ENCODE measurements at places on chromosomes 1 and 21. TPM values are rescaled to one million over a fixed set of nuclear protein-coding genes. Genes with fewer than 3 reads are reported as not detected.

ELF3 gene
- total RNA-seq = 150 TPM

NRDC gene
- 109 TPM for total RNA-seq

RALGPS2 gene
- total RNA-seq = 8.5 TPM

NOTCH2 gene
- 123 TPM for total RNA-seq

GRCh38 chr21:15077529-15078145 lies 12.8 kb upstream of the NRIP1 start:
- H3K4me3 ChIP-seq = no peak overlapping the region
- H3K36me3 ChIP-seq = no peaks in the 10 kb centered on the region
- H3K4me1 ChIP-seq = no peaks in the 10 kb centered on the region
- no peaks in the 10 kb centered on the region for H3K27me3 ChIP-seq
- H3K27ac ChIP-seq = no peak overlapping the region

- no peak overlapping the region for H3K27ac ChIP-seq
- H3K4me3 ChIP-seq = no peak overlapping the region
- H3K4me1 ChIP-seq = peaks cover 4% of the 10 kb centered on the region
- H3K36me3 ChIP-seq = peaks cover 37% of the 10 kb centered on the region
- no peaks in the 10 kb centered on the region for H3K27me3 ChIP-seq
Measured at GRCh38 chr1:37537378-37537777, 16.7 kb downstream of the SNIP1 start.

GRCh38 chr1:91397605-91398004 lies 7.0 kb downstream of the HFM1 start:
- no peak overlapping the region for H3K4me3 ChIP-seq
- H3K27me3 ChIP-seq = no peaks in the 10 kb centered on the region
- H3K4me1 ChIP-seq = no peaks in the 10 kb centered on the region
- H3K36me3 ChIP-seq = no peaks in the 10 kb centered on the region
- H3K27ac ChIP-seq = no peak overlapping the region
- DNase-seq = no peak

DNA sequence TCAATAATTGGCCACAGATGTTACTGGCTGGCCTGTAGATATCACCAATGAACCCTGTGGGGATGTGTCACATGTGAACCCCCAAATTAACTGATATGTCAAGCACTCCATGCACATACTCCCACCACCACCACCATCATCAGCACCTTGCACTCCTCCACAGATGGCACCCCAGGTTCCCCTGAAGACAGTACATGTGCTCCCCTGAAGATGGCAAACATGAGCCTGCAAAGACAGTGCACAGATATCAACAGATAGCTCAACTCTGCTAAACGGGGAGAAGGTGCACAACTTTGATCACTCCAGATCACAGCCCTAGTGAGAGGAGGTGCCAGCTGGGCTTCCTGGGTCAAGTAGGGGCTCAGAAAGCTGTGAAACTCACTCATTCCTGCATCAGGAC lies 74.4 kb downstream of the CLCA4 start:
- no peaks in the 10 kb centered on the region for H3K27me3 ChIP-seq
- H3K36me3 ChIP-seq = no peaks in the 10 kb centered on the region
- no peak overlapping the region for H3K27ac ChIP-seq
- H3K4me3 ChIP-seq = no peak overlapping the region
- no peaks in the 10 kb centered on the region for H3K4me1 ChIP-seq

DNA sequence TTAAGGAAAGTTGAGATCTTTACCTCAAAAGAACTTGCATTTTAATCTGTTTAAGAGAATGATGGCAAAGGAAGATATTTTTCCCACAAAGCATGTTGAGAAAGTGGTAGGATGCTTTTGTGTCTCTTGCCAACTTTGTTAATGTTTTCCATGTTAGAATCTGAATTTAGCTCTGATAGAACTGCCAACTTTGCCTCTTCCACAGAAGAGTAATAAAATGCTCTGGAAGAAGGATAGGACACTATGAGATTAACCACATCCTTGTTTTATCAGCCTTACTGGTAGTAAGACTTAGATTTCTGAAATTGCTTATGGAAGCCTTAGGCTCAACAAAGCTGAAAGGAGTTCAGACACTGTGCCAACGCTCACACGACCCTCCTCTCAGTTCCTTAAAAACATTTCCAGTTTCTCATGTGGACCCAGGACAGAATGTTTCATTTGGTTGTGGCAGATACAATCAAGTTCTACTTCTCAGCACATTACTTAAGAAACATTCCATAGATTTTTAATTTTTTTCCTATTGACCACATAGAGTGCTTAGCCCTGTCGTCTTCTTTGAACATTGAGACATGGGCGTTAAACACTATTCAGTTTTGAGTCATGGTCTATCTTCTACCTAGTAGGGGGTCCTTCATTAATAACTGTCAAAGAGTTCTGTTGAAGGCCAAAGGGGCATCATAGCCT lies 59.0 kb downstream of the MTR start:
- H3K36me3 ChIP-seq = peaks cover 30% of the 10 kb centered on the region
- H3K4me1 ChIP-seq = no peaks in the 10 kb centered on the region
- no peak overlapping the region for H3K4me3 ChIP-seq
- no peaks in the 10 kb centered on the region for H3K27me3 ChIP-seq
- no peak overlapping the region for H3K27ac ChIP-seq

- no peaks in the 10 kb centered on the region for H3K36me3 ChIP-seq
- H3K4me3 ChIP-seq = no peak overlapping the region
- DNase-seq = no peak
- H3K27me3 ChIP-seq = no peaks in the 10 kb centered on the region
- H3K4me1 ChIP-seq = no peaks in the 10 kb centered on the region
Measured at GRCh38 chr1:170176772-170177171, 31.0 kb downstream of the NTMT2 start.

DNA sequence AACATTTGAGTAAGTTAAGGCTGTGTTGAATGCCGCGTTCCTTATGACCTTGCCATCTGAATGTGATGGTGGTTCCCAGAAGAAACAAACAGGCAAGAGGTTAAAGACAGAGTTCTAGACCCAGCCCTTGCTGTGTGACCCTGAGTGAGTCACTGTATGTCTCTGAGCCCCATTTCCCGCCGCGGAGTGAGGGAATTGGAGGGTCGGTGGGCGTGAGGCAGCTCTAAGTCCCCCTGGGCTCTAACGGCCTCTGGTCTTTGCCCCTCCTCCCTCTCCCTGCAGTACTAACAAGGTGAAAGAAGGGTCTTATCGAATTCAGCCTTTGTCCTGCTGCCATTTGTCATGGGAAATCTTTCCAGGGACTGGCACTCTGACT lies 40.4 kb downstream of the OLIG1 start:
- DNase-seq = no peak
- H3K36me3 ChIP-seq = no peaks in the 10 kb centered on the region
- H3K4me1 ChIP-seq = no peaks in the 10 kb centered on the region

DNA sequence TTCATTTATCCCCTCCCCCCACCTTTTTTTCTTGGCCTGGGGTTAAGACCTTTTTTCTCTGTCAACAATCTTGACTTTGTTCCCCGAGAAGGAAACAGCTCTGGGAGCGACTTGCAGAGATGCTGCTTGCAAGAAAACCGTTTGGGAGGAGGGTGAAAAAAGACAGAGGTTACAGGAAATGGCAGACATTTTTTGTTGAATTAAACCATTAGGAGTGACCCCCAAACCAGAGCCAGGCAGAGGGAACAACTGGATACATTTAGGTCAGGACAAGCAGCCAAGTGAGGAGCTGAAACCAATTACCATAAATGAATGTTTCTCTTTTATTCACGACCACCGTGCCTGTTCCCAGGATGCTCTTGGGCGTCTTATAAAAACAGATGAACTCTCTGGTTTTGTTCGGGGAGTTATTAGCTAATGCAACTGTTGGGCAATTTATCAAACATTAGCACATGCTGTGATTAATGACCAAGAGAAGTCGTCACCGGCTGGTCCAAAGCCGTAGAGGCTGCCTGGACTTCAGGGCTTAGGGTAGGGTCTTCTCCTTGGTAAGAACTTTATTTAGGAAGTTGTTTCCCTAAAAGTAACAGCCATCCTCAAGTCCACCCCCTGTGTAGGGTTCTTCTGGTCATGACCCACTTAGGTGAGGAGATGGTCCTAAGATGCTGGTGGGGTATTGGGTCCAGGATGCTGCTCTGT lies 141.0 kb downstream of the FOXD2 start:
- peaks cover 8% of the 10 kb centered on the region for H3K4me1 ChIP-seq
- peak; percentile 75 for DNase-seq
- H3K27ac ChIP-seq = no peak overlapping the region
- no peak overlapping the region for H3K4me3 ChIP-seq

GRCh38 chr1:80640978-80641377 lies 1159.8 kb upstream of the ADGRL2 start:
- H3K27me3 ChIP-seq = no peaks in the 10 kb centered on the region
- H3K36me3 ChIP-seq = no peaks in the 10 kb centered on the region
- no peak overlapping the region for H3K4me3 ChIP-seq
- DNase-seq = no peak

DNA sequence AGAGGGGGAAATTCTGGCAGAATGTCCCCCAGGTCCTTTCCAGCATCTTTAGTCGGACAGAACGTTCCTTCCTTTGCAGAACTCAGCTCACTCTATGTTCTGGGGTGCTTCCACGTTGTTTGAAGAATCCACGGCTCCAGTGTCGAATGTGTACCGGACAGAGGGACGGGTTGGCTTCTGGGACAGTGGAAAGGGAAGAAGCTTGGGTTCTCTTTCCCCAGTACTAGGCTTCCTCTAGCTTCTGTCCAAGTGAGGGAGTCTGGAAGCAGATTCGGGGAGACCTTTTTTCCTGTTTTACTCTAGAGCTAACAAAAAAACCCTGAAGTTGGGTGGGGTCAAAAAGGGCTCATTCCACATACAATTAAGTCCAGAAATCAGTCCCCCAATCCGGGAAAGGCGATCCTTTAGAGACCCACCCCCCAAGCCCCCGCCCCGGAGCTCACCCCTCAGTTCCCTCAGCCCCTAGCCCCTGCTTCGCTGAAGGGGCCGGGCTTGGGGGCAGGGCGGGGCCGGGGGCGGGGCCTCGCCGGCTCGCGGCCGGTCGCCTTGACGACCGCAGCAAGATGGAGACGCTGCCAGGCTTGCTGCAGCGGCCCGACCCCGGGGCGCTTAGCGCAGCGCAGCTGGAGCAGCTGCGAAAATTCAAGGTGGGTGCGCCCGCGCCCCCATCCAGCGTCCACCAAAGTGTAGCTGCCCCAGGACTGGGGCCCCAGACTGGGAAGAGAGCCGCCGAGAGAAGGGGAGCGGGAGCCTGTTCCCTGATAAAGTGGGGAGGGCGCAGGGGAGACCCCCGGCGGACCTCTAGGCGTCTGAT lies at the start of gene RIIAD1:
Gene RIIAD1, plus strand, starts transcription at position 549 of the 814 bp plus-strand sequence. Its CDS starts 15 bp downstream, at position 564.
- peak; percentile 60 for DNase-seq
- peak within 1 kb of the TSS; percentile 26 for H3K4me3 ChIP-seq
- H3K27me3 ChIP-seq = peaks cover 24% of the 10 kb centered on the region
- H3K4me1 ChIP-seq = peaks cover 13% of the 10 kb centered on the region
- no peak within 1 kb of the TSS for H3K27ac ChIP-seq

GRCh38 chr1:4127592-4128140 lies 227.6 kb upstream of the C1orf174 start:
- no peak overlapping the region for H3K27ac ChIP-seq
- no peaks in the 10 kb centered on the region for H3K36me3 ChIP-seq
- H3K27me3 ChIP-seq = peaks cover 3% of the 10 kb centered on the region
- no peak overlapping the region for H3K4me3 ChIP-seq

DNA sequence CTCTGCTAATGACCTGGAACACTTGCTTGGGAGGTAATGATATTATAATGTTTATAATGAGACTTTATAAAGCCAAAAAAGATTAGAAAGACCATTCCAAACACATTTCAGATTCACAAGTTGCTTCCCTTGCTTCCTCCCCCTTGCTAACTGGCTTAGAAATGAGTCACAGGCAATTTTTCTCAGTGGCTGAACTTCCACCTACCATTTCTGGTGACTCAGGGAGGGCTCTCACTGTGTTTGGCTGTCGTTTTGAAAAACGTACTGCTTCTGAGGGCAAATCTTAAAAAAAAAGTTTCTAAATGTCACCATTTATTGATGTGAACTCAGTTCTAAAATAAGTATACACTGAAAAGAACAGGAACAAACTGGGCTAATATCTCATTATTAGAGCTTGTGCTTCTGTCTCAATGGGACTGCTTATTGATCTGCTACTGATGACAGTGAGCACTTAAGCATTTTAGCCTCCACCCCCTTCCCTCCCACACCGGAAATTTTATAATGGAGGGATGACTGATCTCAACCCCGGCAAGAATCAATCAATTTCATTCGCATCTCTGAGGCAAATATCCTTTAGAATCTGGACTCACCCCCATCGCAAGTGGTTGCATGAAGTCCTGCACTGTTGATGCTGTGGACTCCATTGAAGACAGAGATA lies 278.3 kb downstream of the KCTD3 start:
- no peak overlapping the region for H3K27ac ChIP-seq
- peaks cover 3% of the 10 kb centered on the region for H3K27me3 ChIP-seq
- H3K36me3 ChIP-seq = no peaks in the 10 kb centered on the region
- no peak overlapping the region for H3K4me3 ChIP-seq
- no peaks in the 10 kb centered on the region for H3K4me1 ChIP-seq

- no peaks in the 10 kb centered on the region for H3K36me3 ChIP-seq
- H3K4me3 ChIP-seq = no peak overlapping the region
- no peaks in the 10 kb centered on the region for H3K27me3 ChIP-seq
- no peak for DNase-seq
- H3K27ac ChIP-seq = peak overlapping the region; percentile 74
Measured at GRCh38 chr21:38487901-38488639, 10.2 kb downstream of the ERG start.

GRCh38 chr1:29685387-29685786 lies 449.1 kb downstream of the PTPRU start:
- H3K4me1 ChIP-seq = no peaks in the 10 kb centered on the region
- no peak overlapping the region for H3K4me3 ChIP-seq

- H3K4me3 ChIP-seq = no peak overlapping the region
- H3K27ac ChIP-seq = no peak overlapping the region
- DNase-seq = no peak
- H3K27me3 ChIP-seq = no peaks in the 10 kb centered on the region
Measured at GRCh38 chr1:150692720-150693119, 4.2 kb downstream of the GOLPH3L start.

Measured in lung (tissue), 17 donors.